ENCODE measurements at places on chromosomes 5 and 9.

GRCh38 chr5:59354274-59354673 lies 539.3 kb downstream of the PDE4D start:
- DNase-seq, result no peak

DNA sequence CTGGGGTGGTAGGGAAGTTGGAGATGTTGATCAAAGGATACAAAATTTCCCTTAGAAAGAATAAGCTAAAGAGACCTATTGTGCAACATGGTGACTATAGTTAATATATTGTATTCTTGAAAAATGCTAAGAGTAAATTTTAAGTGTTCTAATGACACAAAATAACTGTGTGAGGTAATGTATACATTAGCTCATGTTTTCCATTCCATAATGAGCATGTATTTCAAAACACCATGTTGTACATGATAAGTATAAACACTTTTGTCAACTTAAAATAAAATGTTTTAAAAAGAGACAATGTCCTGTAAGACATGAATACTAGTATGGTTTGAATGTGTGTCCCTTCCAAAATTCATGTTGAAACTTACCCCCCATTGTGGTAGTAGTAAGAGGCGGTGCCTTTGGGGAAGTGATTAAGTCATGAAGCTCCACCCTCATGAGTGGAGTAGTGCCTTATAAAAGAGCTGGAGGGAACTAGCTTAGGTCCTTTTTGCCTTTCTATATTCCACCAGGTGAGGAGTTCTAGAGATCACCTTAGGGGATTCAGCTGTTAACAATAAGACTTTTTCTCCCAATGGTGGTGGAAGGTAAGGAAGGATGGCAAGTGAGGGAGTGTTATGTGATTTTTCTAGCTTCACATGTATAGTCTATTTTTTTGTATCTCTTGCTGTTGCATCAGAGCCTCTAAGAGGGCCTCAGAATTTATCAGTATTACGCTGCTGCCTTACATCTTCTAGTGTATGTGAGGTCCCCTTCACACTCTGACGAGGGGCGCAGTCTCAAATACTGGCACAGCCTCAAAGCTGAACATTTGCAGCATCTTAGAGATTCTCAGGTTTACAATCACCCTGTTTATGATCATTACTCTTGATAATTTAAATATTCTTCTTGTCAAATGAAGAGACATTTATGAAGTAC lies 94.9 kb upstream of the NREP start:
- no peak for DNase-seq

DNA sequence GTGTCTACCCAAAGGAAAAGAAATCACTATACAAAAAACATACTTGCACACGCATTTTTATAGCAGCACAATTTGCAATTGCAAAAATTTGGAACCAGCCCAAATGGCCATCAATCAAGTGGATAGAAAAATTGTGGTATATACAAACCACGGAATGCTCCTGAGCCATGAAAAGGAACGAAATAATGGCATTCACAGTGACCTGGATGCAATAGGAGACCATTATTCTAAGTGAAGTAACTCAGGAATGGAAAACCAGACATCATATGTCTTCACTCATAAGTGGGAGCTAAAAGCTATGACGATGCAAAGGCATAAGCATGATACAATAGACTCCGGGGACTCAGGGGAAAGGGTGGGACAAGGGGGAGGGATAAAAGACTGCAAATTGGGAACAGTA lies 78.4 kb downstream of the ENC1 start:
- no peak for DNase-seq

DNA sequence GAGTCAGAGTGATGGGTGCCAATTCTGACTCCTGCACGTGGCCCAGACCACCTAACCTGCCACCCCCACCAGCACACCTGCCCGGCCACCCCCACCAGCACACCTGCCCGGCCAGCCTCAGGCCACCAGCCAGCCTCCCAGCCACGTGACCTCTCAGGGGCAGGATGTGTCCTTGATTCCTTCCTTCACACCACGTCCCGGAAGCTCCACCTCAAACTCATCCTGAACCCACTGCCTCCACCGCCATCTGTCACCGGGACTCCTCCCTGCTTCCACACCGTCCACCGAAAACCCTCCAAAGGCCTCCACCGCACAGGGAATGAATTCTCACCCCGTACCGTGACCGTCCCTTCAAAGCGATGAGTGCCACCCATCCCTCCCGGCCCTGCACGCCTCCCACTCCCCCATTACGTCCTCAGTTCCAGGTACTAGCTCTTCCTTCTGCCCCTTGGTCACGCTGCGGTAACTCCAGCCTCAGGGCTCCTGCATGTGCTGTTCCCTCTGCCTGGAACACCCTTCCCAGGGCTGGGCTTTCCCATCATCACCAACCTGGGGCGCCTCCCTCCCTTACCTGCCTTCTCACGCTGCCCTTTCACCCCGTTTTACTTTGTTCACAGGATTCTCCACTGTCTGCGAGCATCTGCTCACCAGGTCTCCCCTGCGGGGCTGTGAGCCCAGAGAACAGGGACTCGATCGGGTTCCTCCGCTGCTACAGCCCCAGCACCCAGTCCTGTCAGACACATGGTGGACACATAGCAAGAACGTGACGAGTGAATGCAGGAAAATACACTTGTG lies 82.9 kb downstream of the ADAMTS2 start:
- peak; percentile 42 for DNase-seq

DNA sequence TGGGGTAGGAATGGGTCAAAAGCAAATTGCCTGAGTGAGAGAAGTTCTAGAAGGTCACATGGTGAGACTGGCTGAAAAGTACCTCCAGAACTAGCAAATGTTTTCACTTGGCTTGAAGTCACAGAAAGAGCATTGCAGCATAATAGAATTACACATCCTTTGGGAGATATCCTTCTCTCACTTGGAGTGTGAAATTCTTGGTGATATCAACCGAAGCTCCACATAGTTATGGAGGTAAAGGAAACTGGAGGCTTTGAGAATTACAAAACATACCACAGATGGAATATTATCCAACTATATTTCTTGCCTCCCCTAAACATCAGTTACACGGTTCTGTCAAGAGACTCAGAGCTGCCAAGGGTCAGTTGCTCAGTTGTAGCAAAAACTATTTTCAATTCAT lies 182.4 kb downstream of the SEMA5A start:
- no peak for DNase-seq

GRCh38 chr5:142466195-142466971 lies 141.6 kb upstream of the SPRY4 start:
- DNase-seq, result no peak

DNA sequence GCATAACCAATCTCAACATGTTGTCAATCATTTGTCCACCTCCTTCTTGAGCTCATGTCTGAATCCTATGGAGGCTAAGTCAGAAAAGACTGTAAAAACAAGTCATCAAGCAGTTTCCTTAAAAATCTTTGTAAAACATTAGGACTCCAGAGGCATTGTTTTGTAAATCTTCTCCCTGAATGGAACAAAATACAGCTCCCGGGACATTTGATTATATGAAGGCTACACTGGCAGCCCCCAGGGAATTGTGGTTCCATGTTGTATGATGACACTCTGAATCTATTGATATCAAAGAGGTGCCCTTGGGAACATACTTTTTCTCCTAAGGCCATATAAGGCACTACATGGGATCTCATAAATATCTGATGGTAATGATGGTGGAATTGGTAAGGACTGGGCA lies 83.2 kb upstream of the NUDT12 start:
- no peak for DNase-seq

DNA sequence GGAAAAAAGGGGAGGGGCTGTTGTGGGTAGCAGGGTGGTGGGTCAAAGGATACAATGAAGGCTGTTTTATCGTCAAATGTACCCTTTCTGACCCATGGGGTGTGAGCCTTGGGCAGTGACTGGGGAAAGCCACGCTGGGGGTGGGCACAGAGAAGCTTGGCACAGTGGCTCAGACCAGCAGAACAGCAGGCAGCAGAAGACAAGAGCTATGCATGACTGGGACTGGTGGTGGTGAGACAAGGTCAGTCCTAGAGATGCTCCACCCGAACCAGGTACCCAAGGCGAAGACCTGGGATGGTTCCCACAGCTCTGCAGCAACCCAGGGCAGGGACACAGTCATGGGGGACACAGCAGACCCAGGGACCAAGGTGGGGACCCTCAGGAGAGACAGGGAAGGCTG lies 38.3 kb downstream of the BICD2 start:
- DNase-seq, result no peak

GRCh38 chr5:2762744-2763532 lies 11.5 kb upstream of the IRX2 start:
- no peak for DNase-seq
